ENCODE measurements at places on chromosomes 11 and 22. TPM values are rescaled to one million over a fixed set of nuclear protein-coding genes. Genes with fewer than 3 reads are reported as not detected.

MED15 gene
- total RNA-seq, result 83.6 TPM

CD6 gene
- total RNA-seq, result not detected

PARVB gene
- total RNA-seq, result 7.7 TPM

RTL10 gene
- 12.1 TPM for total RNA-seq

GLYAT gene
- not detected for total RNA-seq

ZC3H12C gene
- total RNA-seq, result 60.6 TPM

CDC45 gene
- total RNA-seq, result 3.5 TPM

MYOD1 gene
- total RNA-seq, result not detected

SEC14L6 gene
- not detected for total RNA-seq

Data from glutamatergic neuron (in vitro differentiated cells).